Natural killer cell (primary cell): ENCODE measurements at places on chromosomes 3 and 15. TPM values are rescaled to one million over a fixed set of nuclear protein-coding genes. Genes with fewer than 3 reads are reported as not detected.

The SYNM gene
- total RNA-seq = 0.42 TPM

DNA sequence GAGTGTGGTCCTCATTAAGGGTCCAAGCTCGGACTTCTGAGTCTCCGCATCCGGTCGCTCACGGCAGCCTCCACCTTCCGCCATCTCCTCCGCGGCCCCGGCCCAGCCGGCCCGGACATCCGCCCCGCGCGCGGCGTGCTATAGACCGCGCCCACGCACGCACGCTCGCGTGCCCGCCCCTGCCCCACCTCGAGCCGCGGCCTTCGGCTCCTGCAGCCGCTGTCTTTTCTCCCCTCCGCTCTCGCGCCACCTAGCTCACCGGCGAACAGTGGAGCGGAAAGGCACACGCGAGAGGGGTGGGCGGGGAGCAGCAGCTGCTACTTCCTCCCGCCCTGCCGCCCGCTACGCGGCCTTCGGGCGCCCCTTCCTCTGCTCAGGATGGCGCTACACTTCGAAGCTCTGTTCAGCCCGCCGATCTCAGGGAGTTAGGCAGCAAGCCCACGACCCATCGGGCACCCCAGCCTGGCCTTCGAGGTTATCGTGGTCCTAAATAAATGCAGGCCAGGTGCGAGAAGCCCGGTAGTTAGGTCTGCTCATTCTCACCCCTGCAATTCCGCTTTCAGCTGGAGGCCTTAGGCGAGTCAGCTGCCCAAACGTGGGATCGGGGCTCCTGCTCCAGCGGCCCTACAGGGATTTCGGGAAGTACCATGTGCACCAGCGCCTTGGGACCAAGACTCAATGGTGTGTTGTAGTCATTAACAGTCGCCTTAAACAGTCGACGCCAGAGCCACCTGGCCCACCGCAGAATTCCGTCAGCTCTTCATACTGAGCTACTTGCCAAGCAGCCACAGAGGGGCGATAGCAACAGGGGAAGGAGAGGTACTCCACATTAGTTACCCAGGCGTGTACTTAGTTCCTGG, at the start of gene USP4:
TSS of gene USP4 (minus strand) at position 113 of the 860 bp plus-strand sequence. CDS start at position 84, 29 bp downstream.
- DNase-seq = peak; percentile 79

The ITIH3 gene
- not detected for total RNA-seq

The CCDC9B gene
- 4.4 TPM for total RNA-seq
